Liver (tissue), 10 donors: ENCODE measurements at places on chromosomes 6 and 20. TPM values are rescaled to one million over a fixed set of nuclear protein-coding genes. Genes with fewer than 3 reads are reported as not detected.

UNC93A gene
- 14.0 TPM for total RNA-seq

- DNase-seq, result no peak
Measured at GRCh38 chr6:52328303-52328662, 33.7 kb upstream of the PAQR8 start.

GRCh38 chr20:4322499-4322898 lies 307.1 kb upstream of the RNF24 start:
- DNase-seq, result no peak

- no peak for DNase-seq
Measured at GRCh38 chr20:37636212-37636975, 57.4 kb upstream of the CTNNBL1 start.

DNA sequence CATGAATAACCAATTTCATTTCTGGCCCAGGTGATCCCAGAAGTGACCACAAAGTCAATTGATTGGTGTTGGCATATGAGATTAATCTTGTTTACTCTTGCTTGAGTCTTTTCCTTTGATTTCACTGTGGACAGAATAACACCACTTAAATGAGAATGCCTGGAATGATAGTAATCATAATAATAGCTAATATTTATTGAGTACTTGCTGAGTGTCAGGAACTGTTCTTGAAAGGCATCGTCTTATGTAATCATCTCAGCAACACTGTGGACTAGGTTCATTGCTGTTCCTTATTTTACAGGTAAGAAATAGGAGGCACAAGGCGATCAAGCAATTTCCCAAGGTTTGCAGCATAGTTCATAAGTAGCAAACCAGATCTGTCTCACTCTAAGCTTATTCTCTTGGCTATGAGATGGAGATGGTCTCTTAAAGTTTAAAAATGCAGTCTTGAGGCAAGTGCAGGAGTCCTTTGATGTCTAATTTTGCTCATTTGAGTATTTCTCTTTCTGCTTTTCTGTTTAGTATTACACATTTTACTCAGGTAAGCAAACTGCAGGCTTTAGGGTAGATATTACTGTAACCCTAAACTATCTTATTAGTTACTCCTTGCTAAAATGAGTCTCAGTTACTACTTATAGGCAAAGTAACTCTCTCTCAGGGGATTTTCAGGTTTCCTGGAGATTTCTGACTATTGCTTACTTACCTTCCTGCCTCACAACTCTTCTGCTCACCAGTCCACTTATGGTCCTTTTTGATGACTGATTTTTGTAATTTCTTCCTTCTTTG lies 6.3 kb downstream of the ADGRG6 start:
- no peak for DNase-seq

DNA sequence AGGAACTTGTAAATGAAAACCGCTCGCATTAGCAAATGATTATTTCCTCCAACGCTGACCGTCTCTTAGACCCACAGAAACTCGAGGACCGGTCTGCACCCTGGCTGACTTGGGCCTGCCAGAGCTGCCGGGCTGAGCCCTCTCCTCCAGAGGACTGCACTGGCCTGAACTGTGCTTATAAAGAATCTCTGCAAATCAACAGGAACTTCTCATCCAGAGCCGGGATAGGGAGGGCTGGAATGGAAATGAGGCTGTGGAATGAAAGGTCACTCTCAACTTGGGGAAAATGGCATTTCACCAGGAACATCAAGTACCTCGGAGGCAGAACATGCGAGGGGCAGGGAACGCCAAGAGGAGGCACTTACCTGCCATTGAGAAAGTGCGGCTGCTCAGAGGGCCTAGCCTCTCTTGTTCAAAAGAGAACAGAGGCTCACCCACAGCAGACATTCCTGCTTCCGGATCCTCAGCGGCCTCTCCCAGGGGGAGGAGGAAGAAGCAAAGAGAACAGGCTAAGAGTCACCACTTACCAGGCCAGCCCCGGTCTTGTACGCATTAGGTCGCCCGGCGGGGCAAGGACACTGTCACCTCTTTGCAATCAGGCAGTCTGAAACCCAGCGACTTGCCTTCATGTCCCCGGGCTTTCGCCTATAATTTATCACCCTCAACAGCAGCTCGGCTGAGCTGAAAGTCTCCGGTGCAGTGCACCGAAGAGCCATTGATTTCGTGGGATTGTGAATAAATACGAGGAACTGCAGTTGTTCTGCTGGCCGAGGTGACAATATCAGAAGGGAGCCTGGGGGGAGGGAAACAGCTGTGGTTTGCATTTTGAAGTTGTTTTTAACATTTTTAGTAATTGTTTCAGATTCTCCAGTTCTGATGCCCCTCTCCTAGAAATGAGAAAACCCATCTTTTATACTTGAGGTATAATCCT lies 37.6 kb downstream of the ZMYND8 start:
- DNase-seq, result no peak
